ENCODE measurements at places on chromosomes 13 and 19. TPM values are rescaled to one million over a fixed set of nuclear protein-coding genes. Genes with fewer than 3 reads are reported as not detected.

DNA sequence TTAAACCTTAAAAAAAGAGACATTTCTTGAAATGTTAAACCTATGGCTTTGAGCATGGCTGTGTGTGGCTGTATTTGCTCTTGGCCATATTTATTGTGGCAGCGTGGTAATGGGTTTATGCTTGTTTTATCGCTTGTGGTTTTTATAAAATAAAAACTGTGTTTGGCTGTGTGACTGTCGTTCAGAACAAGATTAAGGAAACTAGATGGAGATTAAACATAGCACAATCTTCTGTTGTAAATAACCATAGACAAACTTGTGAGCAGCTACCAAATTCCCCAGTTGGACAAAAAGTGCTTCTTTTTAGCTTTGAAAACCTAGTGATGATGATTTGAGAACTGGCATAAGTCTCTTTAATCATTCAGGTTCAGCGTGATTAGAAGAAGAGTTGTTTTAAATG, 191.0 kb downstream of the GGACT start:
- DNase-seq = no peak

DNA sequence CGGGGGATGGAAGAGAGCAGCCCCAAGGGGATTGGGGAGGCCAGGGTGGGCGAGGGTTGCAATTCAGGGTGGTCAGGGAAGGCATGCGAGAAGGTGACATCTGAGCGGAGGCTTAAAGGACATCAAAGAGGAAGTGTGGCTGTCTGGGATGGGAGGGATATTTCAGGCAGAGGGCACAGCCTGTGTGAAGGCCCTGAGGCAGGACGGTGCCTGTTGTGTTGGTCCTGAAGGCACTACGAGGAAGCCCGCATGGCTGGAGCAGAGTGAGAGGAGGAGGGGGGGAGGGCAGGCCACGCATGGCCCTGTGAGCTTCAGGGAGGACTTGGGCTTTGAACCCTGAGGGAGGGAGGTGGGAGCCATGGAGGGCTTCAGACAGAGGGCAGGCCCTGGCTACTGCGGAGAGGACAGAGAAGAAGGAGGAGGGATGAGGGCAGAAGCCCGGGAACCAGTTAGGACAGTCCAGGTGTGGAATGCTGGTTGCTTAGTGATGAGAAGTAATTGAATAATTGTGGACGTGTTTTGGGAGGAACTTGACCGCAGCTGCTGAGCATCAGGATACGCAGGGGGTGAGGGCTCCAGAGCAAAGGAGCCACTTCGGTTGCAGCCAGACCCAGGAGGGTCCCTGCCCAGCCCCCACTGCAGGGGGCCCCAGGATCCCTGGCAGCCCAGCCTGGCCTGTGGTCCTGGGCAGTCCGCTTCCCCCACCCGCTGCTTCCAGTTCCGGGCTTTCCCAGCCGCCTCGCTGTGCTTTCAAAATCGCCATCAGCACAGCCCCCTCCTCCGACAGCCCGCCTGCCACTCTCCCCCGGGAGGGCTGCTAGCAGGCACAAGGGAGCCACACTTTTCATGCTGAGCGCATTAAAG, 6.2 kb downstream of the TLE6 start:
- no peak for DNase-seq

- DNase-seq = no peak
Measured at GRCh38 chr13:25371158-25371874, 458 bp upstream of the ATP8A2 start.

DNA sequence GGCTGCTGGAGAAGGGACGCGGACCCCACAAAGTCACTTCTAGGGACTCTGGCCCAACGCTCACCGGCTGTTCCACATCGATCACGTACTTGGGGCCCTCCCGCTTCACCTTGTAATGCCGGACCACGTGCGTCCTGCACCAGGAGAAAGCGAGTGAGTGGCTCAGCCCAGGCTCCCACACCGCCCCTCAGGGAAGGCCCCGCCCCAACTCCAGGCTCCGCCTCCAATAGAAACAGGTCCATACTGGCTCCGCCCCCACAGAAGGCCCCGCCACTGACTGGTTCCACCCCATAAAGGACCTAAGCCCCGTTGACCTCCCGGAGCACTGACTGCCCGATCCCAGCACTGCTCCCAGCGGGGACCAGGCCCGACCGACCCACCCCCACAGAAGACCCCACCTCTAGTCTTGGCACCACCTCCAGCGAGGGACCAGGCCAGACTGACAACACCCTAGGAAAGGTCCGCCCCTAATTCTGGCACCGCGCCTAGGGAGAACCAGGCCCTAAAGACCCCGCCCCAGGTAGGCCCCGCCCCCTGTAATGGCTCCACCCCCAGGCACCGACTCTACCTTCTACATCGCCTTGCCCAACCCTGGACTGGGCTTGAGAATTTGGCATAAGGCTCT, 11.3 kb downstream of the STAP2 start:
- no peak for DNase-seq

GRCh38 chr13:94431987-94432386, 47.5 kb downstream of the DCT start:
- DNase-seq = peak; percentile 44

DNA sequence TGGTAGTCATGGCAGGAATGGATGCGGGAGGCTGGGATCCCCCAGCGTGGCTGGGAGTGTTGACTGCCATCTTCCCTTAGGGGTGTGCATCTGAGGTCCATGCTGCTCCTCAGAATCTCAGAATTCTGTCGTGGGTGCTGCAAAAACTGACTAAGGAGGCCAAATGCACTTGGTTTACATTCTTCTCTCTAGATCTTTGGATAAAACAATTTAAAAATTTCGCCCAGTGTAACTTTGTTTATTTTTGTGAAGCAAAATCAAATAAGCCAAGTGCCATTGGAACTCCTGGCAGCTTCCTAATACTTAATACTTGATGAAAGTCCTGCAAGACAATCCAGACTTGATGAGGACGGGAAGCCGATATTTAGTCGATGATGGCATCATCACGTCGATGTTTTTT, 27.8 kb upstream of the TM9SF2 start:
- no peak for DNase-seq

DNA sequence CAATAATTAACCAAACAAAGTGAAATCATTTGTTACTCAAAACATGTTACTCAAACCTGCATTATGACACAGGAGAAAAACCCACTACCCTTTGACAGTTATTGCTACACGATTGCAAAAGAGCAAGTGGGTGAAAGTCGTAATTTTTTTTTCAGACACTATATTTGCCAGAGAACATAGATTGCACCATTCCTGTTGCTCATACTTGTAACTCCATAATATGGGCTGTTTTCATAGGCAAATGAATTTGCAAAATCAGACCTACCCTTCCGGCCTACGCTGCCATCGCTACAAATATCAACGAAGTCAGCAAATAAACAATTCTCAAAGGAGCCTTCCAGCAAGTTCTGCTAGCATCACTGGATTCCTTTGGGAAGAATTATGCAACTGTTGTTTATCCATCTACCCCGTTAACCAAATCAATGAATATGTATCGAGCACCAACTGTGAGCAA, 396.5 kb downstream of the IRS2 start:
- DNase-seq = no peak

DNA sequence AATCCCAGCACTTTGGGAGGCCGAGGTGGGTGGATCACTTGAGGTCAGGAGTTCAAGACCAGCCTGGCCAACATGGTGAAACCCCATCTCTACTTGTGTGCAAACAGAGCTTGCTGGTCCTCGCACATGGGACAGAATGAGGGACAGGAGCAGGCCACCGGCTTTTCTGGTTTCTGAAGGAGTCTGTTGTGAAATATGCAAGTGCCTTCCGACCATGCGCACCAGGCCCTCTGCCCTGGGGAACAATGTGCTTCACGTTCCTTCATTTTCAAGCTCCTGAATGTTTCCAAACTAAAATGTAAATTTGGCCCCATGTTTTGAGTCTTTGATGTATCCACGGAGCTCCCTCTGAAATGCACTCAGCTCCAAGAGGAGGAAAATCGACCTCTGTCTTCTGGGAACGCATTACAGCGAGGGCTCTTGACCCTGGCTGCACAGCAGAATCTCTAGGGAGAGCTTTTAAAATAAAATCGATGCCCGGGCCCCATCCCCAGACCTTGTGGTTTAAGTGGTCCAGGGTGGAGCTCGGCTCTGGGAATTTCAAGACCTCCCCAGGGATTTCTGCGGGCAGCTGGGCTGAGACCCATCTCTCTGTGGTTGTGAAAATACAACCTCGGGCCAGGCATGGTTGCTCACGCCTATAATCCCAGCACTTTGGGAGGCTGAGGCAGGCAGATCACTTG, 9.3 kb upstream of the ACP4 start:
- DNase-seq = no peak

- DNase-seq = no peak
Measured at GRCh38 chr13:51035978-51036377, 75.1 kb downstream of the C13orf42 start.

DNA sequence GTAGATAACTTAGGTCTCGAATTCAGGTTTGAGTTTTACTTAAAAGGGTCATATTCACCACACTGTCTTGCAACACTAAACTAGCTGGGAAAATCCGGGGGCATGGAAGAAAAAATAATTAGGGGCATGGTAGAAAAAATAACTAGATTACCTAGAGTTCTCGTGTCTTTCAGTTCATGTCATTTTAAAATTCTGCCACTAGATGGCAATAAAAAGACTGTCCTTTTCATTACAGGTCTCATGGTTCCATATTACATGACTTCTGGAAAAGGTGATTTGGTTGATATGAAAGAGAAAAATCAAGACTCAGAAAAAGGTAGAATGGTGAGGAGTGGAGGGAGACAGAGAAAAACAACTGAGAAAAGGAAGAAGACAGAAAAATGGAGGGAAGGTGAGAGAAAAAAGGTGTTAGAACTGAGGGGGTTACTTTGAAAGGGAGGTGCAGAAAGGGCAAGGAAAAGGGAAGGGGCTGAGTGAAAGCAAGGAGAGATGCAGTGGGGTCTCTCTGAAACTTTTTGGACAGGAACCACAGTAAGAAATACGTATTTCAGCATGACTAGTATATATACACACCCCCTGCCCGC, 299.0 kb downstream of the KLF12 start:
- peak; percentile 79 for DNase-seq

- no peak for DNase-seq
Measured at GRCh38 chr13:87894059-87894458, 222.9 kb downstream of the SLITRK5 start.

DNA sequence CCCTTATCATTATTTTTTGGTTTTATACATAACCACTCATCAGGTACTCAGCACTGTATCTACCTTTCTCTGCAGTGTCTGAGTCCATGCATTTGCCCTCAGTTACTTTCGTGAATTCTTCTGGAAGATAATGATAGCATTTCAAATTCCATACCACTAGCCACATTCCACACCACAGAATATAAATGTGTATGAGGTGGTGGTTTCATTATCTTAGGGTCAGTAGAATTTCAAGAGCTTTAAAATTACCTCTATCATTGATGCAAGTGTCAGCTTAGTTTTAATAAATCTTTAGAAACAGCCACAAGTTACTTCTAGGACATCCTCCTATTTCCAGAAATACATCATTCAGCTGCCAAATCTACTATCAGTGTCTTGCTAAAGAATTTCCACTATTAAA, 1578.3 kb downstream of the OLFM4 start:
- no peak for DNase-seq

- no peak for DNase-seq
Measured at GRCh38 chr13:93336728-93337127, 110.1 kb downstream of the GPC6 start.

GRCh38 chr19:3818466-3818865, 32.3 kb upstream of the MATK start:
- DNase-seq = no peak

DNA sequence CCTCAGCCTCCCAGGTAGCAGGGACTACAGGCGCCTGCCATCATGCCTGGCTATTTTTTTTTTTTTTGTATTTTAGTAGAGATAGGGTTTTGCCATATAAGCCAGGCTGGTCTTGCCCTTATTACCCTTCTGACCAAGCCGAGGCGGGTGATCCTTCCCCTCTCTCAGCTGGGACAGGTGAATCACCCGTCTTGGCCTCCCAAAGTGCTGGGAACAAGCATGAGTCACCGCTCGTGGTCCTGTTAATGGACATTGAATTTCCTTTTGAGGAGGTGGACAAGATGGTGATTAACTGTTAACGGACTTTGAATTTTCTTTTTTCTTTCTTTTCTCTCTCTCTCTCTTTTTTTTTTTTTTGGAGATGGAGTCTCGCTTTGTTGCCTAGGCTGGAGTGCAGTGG, 10.6 kb downstream of the CD70 start:
- no peak for DNase-seq

- DNase-seq = no peak
Measured at GRCh38 chr19:34953092-34953491, 10.9 kb downstream of the ZNF792 start.

DNA sequence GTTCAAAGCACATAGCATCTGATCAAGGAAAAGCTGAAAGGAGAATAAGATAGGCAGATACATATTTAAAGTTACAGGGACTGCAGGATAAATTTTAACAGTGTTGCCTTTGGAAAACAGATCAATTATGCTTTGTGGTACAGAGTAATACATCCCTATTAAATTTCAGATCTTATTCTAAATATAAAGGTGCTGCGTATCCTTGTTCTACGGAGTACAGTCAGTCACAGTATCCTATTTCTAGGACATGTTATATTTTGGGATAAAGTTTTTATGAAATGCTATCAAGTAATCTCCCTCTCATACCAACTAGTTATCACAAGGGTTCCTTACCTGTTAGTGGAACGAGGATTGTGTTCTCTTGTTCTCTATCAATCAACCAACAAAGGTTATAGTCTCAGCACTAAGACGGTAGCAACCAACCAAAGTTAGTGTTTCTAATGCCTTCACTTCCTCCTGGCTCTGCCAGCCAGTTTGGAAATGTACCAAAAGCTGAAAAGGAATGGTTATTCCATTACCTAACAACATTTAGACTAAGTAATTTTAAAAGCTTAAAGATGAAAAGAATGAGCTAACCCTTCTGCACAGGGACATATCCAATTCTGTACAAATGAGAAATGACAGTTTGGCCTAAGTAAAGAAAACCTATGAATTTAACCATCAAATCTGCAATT, 35.2 kb downstream of the TSC22D1 start:
- DNase-seq = no peak

- no peak for DNase-seq
Measured at GRCh38 chr19:14474827-14475226, 327 bp downstream of the PTGER1 start.

DNA sequence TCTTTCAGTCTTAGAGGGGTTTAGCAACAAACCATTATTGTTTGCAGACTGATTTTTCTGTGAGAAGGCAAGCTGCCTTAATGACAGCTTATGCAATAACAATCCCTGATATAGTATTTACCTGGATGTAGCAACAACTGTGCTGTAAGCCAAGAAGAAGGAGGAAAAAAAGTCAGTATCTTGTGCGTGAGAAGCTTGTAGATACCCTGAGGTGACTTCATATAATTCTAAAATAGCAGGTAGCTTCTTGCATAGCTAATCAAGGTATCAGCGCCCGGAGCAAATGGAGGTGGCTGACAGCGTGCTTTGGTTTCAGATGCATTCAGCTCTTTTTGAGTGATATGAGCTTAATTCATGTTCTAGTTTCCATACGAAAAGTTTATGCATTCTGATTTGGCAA, 309.8 kb downstream of the KLF5 start:
- no peak for DNase-seq

Gene GRIK5
- not detected for total RNA-seq

Gene LIM2
- total RNA-seq = not detected

Gene A1BG
- total RNA-seq = 23.4 TPM

Gene OVOL3
- total RNA-seq = not detected

Gene PEG3
- total RNA-seq = under 0.01 TPM

Gene CADM4
- 13.1 TPM for total RNA-seq

Gene EEF1AKMT1
- total RNA-seq = 3.1 TPM

Gene BORA
- total RNA-seq = 18.9 TPM

Gene ICAM1
- total RNA-seq = 45.0 TPM

Gene MYPOP
- 2.2 TPM for total RNA-seq

Gene CYSLTR2
- total RNA-seq = 19.3 TPM

Gene PRKD2
- 4.6 TPM for total RNA-seq

Gene ARHGEF1
- total RNA-seq = 18.9 TPM

Gene ZNF415
- total RNA-seq = not detected

Gene NKG7
- total RNA-seq = not detected

Gene DACH1
- total RNA-seq = 0.03 TPM

Gene RUBCNL
- 17.7 TPM for total RNA-seq

Gene CD177
- total RNA-seq = not detected
